ENCODE measurements at places on chromosomes 1 and 21.

DNA sequence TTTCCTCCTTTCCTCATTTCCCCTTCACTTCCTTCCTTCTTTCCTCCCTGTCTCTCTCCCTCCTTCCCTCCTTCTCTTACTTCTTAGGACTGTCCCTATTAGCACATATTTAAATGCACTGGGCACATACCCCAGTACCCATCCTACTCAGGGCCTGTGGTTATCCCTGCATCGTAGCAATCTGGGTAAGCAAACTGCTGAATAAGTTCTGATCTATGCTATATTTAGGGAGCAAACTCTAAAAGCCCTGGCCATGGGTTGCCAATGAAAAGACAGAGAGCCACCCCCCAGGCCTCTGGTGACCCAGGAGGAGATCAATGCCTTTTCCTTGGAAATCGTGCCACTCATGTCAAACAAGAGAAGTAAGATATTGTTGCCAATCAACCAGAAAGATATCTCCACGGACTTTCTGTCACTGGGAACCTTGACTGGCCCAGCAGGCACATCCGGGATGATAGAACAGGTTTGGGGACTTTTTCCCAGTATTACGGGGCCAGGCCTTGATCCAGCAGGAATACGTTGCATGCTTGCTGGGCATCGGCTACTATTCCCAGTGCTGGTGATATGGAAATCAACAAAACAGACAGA is 5.4 kb downstream of the FAM3B start:
- no peak for DNase-seq

- DNase-seq: no peak
Measured at GRCh38 chr21:44054710-44055109, 42.6 kb downstream of the TRAPPC10 start.

GRCh38 chr1:13228343-13228781 is 2.4 kb upstream of the PRAMEF18 start:
- no peak for DNase-seq

DNA sequence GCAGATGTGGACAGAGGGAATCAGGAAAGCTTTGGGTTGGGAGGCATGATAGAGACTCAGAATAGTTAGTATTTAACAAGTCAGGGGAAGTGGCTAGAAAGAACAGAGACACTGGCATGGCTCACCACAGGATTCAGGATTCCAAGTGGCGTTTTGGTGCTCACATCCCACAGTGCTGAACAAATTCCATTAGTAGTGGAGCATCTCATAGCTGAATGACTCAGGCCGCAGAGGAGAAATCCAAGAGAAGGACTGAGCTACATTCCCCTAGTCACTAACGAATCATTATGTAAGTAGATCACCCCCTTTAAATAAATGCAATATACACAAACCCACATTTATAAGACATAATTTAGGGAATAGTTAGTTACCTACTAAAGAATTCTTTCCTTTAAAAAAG is 5.0 kb upstream of the KCNJ9 start:
- no peak for DNase-seq

DNA sequence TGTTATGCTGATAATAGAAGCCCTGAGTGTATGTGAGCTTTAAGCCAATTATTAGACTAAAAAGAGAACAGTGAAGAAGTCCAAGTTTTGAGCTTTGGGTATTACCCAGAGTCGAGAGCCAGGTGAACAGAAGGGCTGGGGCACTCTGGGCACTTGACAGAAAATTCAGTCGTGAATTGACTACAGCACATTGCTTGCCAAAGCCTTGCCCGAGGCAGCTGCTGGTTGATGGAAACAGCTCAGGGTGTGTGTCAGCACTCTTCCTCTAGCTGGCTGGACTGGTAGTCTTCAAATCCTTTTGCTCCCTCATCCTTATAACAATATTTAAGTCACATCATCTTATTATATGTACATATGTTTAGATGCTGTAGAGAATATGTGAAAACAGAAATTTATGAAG is 21.3 kb downstream of the PDE4B start:
- no peak for DNase-seq

GRCh38 chr1:228937851-228938536 is 202.7 kb downstream of the RHOU start:
- DNase-seq: no peak

DNA sequence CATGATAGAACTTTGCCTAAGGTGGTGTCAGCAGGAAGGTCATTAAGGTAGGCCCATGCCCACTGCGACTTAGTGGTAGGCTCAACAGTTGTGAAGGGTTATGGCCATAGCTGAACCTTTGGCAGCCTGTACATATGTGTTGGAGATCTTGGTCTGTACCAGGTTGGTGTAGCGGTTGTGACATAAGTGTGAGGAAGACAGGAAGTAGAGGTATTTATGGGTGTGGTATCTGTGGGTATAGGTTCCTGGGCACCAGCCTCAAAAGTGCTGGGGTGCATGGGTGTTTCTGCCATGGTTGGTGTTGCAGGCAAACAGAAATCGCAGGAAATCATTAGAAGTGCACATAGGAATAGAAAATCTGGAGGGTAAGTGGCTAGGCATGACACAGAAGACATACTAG is 18.6 kb upstream of the LRIF1 start:
- DNase-seq: no peak

- DNase-seq: no peak
Measured at GRCh38 chr1:180280617-180281016, 50.6 kb downstream of the LHX4 start.

GRCh38 chr1:77672374-77672773 is 10.1 kb downstream of the ZZZ3 start:
- DNase-seq: no peak

DNA sequence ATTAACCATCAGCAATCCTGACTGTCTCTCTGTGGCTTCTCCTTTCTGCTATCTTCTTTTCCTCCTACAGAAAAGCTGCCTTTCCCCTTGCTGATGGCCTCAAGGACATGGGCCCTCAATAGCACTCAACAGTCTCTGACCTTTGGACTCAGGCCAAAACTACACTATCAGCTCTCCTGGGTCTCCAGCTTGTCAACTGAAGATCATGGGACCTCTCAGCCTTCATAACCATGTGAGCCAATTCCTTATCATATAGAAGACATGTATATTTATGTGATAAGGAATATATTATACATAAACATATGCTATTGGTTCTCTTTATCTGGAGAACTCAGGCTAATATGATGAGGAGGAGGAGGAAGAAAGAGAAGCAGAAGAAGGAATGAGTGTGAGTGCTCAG is 91.8 kb upstream of the GJB5 start:
- DNase-seq: no peak

- no peak for DNase-seq
Measured at GRCh38 chr1:152886085-152886484, 8.0 kb downstream of the SMCP start.

DNA sequence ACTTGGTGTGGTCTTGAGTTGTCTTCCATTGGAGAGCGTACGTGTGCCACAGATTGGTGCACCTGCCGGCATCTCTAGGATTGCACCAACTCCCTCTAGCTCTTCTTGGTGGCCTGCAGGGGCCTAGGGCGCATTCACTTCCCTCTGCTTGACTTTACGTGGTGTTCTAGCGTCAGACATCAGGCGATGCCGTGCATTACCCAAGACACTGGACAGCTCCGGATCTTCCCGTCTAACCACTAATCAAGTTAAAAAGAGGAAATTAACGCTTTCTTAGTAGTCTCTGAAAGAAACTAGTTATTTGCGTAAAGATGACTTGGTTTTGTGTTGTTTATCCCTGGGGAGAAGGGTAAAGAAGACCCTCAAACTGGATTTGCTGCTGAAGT is 510 bp upstream of the IL10RB start:
- DNase-seq: peak; percentile 95

DNA sequence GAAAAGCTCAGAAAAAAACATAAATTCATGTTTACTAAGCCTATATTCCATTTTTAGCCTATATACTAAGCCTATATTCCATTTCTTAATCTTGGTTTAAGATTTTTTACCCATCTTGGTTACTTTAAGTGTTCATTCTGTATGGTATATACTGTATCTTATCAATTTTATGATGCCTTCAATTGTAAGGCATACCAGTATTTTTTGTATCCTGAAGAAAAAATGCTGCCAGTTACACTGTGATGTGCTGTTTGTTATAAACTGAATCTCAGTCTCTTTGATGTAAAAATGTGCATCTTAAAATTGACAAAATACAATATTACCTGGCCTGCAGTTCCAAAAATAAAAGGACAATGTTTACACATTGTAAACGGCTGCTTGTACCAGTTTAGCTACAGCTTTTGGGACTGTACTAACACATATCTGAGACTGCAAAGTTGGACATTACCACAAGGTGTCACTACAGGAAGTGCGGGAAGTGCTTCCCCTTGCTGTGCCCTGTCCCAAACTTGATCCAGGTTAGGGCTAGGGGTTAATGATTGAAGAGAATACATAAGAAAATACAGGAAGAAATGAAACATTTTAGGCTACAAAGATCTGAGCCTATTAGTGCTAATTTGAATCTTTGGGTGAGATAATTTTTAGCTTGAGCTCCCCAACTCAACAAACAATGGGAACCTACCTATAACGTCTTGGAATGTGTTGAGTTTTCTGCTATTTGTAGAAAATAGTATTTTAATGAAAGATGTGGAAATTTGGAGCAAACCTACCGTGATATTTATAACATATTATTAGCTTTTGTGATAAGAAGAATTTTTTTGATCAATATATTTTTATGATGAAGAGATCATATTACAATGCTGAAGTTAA is 108.9 kb downstream of the LBR start:
- no peak for DNase-seq

DNA sequence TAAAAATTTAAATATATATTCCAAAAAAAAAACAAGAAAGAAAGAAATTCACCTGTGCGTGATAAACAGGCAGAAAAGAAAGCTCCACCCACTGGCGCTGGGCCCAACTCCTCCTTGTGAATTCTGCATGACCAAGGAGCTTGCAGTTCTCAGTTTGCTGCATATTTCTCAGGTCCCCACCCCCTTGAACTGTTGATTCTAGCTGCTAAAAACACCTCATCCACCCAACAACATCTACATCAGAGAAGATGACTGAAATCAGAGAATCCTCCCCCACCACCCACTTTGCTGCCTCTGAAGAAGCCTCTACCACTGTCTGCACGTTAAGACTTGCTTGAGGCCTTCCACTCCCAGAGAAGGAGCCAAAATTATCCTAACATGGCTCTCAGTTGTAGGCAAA is 104.8 kb downstream of the RGS2 start:
- no peak for DNase-seq

DNA sequence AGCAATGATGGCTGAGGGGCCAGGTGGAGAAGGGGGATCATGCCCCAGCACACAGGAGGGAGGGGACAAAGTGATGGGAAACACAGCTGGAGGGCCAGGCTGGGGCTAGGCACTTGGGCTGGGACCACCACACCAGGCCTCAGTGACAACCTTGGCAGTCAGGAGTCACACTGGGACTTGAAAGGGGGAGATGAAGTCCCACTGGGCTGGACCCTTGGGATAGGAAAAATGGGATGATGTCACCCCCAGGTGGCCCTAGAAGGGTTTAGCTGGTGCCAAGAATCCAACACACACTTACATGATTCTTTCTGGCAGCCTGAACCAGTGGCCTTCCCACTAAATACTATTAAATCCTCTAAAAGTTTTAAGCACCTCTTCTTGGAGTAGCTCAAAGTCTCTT is 17.1 kb downstream of the ZBTB17 start:
- DNase-seq: no peak

DNA sequence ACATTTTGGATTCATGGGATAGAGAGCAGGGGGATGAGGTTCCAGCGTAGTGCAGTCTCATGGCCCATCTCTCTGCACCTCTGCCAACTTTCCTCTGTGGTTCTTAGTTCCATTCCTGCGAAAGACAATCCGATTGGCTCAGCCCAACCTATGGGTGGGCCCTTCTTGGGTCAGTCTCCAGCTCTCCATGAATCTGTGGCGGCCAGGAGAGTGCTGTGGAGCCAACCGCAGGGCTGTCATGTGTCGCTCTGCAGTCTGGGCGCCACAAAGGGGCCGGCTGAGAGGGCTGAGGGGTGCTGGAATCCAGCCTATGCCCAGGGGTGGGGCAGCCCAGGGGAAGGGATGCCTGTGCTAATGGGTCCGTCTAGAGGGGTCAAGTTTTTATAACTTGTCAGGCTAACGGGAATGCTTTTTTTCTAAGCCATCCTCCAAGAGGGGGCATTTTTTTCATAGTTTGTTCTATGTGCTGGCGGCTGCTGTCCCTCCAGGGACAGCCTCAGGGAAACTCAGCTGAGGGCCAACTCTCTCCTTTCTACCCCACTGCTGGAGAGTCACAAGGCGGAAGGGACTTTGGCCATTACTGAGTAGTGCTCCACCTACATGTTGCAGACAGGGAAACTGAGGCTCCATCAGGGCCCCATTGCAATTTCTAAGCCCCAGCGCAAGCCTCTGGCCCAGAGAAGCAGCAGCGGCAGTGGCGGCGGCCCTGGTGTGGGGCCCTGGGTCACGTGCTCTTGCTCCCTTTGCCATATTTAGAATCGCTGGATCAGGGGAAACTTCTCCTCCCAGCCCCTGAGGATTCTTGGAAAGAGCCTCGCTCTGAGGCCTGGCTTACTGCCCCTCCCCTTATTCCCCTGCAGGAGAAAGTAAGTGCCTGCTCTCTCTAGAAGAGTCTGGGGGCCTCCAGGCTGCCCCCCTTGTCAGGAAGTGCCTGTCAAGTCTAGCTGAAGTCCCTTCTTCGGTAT is 23.4 kb downstream of the KCNQ4 start:
- DNase-seq: no peak

GRCh38 chr1:240766831-240767230 is 154.9 kb upstream of the GREM2 start:
- no peak for DNase-seq

DNA sequence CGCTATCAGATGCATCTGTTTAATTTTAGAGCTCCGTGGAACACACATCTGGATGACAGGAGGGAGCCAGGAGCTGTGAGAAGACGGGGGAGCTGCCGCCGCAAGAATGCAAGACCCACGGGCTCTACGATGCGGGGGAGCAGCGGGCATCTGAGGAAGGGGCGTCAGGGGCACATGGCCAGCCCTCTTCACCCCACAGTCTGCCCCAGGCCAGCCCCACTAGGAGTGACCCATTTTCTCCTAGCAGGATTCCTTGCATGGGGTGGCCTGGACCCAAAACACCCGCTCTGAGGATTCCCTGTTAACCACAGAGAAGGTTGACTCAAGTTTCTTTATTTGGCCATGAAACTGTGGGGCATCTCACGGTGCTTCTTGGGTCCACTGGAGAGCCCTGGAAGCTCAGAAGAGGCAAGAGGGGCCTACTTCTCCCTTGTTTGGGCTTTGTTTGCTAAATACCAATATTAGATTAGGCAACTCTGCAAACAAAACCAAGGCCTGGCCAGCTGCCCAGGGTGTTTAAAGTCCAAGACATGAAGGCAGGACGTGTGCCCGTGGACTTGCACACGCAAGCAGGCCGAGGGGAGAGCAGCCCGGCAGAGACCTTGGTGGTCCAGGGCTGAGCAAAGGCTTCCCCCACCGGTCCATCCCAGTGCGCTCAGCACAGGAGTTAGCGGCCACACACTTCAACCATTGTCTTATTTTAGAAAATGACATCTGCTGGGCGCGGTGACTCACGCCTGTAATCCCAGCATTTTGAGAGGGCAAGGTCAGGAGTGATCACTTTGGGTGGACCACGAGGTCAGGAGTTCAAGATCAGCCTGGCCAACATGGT is 89.8 kb downstream of the DHRS3 start:
- no peak for DNase-seq

Data from bone marrow (tissue), 2 donors.